Adipose tissue (tissue), 3 donors: ENCODE measurements at places on chromosomes 3 and 15. TPM values are rescaled to one million over a fixed set of nuclear protein-coding genes. Genes with fewer than 3 reads are reported as not detected.

The TMIE gene
- 0.14 TPM for polyA plus RNA-seq

The CFAP44 gene
- polyA plus RNA-seq, result 2.6 TPM

The GXYLT2 gene
- 17.5 TPM for polyA plus RNA-seq

The CHRM5 gene
- not detected for polyA plus RNA-seq

The ATP8B4 gene
- 7.3 TPM for polyA plus RNA-seq

The GOLGA6A gene
- polyA plus RNA-seq, result not detected

The SOX14 gene
- polyA plus RNA-seq, result not detected

The POLQ gene
- 0.04 TPM for polyA plus RNA-seq
